ENCODE measurements at places on chromosomes 7 and 10.

DNA sequence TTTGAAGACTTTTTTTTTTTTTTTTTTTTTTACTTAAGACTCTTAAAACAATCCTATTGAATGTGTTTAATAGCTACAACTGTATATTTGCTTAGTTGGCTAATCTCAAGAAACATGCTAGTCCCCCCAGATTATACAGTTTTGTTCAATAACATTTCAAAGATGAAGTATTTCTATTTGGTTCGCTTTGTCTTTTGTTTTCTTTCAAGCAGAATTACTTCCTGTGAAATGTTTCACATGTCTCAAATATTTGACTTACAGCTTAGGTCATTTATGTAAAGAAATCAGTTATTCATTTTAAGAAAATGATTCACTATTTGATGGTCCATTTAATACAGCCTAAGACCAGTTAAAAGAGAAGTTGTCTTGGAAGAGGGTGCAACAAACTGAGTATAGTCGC lies 12.8 kb upstream of the LAMB1 start:
- no peak for DNase-seq

- no peak for DNase-seq
Measured at GRCh38 chr10:13272164-13272571, 27.7 kb downstream of the PHYH start.

DNA sequence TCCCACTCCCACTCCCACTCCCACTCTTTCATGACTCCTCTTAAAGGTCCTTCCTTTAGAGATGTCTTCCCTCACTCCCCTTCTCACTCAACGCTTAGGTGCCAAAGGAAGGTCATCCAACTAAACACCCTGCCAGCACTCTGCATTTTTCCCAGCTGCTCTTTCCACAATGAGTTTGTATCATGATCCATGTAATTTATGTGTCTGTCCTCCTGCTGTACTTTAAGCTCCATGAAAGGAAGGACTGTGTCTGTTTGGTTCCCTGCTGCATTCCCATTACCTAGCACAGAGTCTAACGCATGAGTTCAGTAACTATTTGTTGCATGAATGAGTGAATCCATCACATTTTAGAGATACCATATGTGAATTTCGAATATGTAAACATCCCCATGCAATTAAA lies 252.7 kb downstream of the KIF20B start:
- DNase-seq = no peak

GRCh38 chr10:14611968-14612693 lies 162.6 kb downstream of the FAM107B start:
- DNase-seq = no peak
